NCI-H774 (cell line): ENCODE measurements at places on chromosomes 7 and 10.

GRCh38 chr10:84097787-84098353, 41.4 kb upstream of the GHITM start:
- DNase-seq = no peak

DNA sequence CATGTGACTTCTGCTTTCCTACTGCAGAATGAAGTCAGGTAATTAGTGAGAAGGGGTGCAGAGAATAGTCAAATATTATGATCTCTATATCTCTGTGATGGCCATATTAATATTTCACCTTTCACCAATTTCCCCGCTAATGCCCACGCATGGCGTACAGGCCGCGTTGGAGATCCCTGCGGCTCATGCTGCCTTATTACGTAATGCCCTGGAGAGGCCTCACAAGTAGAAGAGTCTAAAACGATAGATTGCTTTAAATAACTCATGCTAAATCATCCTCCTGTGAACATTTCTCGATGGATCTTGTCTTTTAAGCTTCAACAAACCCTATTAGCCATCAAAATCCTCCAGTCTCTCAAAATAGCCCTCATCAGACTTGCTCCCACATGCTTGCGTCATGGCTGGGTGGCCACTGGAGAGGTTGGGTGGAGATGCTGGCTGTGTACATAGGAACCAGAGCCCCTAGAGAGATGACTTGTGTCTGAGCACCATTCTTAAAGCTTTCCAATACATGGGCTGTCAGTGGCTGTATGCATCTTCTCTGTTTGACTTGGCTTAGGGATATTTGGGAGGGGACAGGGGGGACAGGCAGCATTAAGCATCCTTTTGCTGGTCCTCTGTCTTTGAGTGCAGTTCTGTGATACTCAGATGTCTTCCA, 79.5 kb upstream of the INSYN2A start:
- no peak for DNase-seq

DNA sequence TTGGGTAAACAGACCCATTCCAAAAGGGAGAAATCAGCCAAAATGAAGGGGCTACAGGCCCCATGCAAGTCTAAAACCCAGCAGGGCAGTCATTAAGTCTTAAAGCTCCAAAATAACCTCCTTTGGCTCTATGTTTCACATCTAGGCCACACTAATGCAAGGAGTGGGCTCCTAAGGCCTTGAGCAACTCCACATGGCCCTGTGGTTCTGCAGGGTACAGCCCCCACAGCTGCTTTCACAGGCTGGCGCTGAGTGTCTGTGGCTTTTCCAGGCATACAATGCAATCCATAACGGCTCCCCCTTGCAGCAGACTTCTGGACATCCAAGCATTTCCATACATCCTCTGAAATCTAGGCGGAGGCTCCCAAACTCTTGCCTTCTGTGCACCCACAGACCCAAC, 9.0 kb downstream of the TMEM243 start:
- no peak for DNase-seq

- DNase-seq = no peak
These were observed 119.3 kb downstream of the CALN1 start for GRCh38 chr7:72292794-72293193.

DNA sequence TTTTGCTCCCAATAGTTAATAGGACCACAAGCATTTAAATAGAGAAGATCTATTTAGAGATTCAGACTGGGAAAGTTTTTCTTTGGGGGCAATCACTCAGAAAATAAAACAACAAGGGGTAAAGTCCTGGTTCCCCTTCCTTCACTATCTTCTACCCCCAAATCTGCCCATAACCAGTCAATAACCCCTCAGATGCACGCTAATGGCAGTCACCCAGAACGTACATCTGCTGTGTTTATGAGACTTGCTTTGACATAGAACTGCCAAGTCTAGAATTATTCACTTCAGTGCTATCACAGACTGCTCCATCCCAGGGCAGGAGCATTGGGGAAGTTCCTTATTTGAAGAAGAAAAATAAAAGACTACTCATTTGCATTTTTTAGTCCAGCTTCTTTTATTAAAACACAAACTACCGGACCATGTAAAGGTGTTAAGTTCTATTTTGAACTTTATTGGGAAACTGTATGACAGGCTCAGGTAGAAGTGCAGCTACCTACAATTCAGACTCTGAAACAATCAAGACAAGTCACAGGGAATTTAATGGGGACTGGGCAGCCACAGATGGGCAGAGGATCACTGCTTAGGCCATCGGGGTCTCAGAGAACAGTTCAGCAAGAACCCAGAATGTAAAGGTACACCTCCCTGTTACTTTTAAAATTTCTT, 38.4 kb downstream of the ANK3 start:
- DNase-seq = no peak

DNA sequence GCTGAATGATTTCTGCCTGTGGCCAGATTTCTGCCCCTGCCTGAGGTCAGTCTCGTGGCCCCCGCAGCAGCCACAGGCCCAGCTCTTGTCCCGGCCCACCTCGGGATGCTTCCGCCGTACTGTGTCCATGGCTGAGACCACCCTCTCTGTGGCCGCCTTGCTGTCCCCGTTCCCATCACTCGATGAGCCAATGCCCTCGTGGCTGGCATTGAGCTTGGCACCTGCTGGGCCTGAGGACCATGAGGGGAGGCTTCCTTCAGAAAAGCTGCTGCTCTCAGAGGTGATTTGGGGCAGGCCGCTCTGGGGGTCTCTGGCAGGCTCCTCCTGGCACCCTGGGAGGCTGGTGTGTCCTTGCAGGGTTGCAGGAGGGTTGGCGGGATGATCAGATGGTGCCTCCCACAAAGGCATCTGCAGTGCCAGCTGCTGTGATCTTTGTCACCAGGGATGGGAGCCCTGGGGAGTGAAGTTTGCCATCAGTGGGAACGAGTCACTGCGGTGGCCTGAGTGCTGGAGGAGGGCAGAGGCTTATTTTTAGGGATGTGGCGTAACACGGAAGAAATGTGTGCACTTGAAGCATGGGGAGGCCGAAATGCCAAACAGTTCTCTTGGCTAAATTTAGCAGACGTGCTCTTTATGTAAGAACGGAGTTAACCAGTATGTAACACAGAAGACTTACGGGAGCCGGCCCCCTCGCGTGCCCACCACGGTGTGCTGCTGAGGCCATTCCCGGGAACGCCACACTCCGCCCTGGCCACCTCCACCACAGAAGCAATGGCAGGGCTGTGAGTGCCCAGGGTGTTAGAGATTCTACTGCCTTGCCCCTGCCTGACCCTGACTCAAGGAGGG, 47.7 kb downstream of the VIPR2 start:
- no peak for DNase-seq

DNA sequence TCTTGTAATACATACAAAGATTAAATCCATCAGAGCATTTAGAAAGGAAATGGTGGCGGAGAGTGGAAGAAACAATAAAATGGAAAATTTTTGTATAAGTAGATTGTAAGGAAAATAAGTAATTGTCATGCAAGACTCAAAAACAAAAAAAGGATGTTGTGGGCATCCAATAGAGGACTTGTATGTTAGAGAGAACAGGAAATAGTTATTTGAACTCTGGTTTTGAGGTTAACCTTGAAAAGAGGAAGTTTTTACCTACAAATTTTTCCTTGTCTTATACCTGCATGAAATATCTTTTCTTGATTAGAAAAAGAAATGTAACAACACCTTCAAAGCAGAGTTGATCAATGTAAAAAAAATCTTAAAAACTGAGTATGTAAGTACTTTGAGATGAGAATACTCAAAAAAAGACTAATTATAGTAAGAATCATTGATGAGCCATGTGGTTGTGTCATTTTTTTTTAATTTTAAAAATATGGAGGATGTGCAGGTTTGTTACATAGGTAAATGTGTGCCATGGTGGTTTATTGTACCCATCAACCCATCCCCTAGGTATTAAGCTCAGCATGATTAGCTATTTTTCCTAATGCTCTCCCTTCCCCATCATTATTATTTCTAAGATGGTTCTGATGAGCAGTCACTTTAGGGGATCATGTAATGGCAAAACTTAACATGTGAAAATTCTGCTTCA, 11.9 kb downstream of the TMEM106B start:
- no peak for DNase-seq

DNA sequence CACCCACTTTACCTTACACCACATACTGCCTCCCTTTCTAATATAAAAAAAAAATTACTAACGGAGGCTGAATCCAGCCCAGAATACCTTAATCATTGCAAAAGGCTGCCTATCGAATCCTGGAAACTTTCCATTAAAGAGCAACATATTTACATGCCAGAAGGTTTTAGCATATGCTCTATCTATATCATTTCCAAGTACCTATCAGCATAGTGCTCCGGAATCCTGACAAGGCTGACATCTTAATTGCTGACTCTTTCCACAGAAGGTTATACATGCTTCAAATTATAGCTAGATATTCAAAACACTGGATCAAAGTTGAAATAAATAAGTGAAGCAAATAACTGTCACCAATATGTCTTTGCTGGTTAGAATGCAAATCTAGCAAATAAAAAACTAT, 170.9 kb upstream of the CDK1 start:
- no peak for DNase-seq

GRCh38 chr7:25804154-25804553, 347.8 kb upstream of the NFE2L3 start:
- DNase-seq = no peak

GRCh38 chr7:112134039-112134438, 72.2 kb downstream of the DOCK4 start:
- no peak for DNase-seq

- DNase-seq = no peak
These were observed 23.7 kb upstream of the CAMK2B start for GRCh38 chr7:44348851-44349781.

DNA sequence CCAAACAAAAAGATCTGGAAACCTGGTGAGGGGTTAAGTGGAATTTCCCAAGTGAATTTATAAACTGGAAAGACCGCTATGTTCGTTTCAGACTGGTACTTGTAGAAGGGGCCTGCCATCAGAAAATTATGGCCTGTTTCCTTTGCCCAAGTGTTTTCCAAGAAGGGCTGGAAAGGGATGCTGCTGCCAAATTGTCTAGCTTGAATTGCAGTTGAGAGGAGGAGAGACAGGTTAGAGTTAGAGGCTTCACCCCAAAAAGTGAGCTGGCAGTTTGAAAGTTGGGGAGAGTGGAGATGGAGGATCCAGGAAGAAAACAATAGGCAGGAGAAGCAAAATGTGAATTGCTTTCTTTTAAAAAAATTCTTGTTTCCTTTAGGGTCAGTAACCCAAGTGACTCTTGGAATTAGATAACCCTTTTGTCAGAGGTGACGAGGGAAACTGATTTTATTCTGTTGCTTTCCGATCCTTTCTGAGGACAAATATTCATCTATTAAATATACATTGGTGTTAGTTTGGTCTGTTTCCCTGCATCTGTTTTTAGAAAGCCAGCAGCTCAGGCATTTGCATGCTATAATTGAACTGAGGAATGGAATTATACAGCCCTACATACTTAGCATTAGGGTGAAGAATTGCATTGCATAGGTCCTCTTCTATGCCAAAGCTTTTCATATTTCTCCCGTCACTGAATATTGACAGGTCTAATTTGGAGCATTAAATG, 82.5 kb upstream of the PRR15 start:
- DNase-seq = no peak

- no peak for DNase-seq
These were observed 6.5 kb downstream of the ASB13 start for GRCh38 chr10:5659702-5660528.

GRCh38 chr7:76386691-76387260, 22.7 kb downstream of the SSC4D start:
- DNase-seq = no peak

DNA sequence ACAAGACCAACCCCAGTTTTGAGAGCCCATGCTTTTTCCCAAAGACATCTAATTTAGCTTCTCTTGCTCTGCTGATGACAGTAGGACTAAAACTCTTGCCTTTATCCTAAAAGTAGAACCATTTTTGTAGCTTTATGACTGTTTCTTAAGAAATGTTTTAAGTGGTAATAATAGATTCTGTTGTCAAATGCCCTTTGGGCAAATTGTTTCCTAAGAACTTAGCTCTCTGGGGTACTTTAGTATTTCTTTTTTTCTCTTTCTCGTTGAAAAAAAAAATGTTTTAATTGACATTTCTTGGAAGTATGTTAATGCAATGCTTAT, 157.4 kb downstream of the ARID5B start:
- no peak for DNase-seq

- no peak for DNase-seq
These were observed 25.3 kb upstream of the C10orf95 start for GRCh38 chr10:102476466-102477141.
